Fibroblast of mammary gland (primary cell): ENCODE measurements at places on chromosomes 1 and 21.

DNA sequence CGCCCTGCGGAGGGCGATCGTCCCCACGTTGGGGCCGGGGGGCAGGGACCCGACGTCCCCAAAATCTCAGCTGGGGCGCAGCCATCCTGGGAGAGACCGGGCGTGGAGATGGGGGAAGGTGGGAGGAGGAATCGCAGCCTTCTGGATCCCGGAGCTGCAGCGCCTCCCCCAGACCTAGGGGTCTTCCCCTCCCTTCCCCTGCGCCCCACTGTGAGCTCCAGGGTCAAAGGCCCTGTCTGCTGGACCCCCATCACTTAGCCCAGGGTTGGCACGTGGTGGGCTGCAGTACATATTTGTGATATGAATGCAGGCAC is 90.2 kb upstream of the VAMP3 start:
- DNase-seq: no peak

DNA sequence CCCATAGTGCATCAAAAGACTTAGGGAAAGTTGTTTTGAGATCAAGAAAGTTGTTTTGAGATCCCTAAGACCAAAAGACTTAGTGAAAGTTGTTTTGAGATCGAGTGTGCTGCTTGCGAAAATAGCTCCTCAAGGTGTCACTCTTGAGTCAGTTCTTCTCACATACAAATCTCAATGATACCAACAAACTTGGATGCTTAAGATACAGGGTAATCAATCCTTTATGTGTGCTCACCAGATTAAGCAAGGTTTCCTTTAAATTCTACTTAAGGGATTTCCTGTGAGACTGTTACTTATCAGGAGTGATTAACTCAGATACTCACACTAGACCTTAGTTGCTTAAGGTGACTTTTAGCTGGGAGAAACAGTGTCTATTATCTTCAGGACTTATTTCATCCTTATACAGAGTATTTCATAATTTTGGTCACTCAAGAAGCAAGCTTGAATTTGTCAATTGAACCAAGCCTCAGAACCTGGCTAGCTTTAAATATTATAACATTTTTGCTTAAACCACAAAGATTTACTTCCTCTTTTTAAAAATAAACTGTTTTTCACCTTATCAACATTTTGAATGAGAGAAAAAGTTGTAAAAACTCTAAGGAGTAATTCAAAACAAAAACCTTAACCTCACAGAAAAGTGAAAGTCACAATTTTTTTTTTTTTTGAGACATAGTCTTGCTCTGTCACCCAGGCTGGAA is 8.0 kb upstream of the RLF start:
- DNase-seq: peak; percentile 81

GRCh38 chr1:155195201-155196102 is 12.2 kb downstream of the THBS3 start:
- DNase-seq: no peak

GRCh38 chr1:30548294-30548693 is 175.1 kb downstream of the MATN1 start:
- no peak for DNase-seq

DNA sequence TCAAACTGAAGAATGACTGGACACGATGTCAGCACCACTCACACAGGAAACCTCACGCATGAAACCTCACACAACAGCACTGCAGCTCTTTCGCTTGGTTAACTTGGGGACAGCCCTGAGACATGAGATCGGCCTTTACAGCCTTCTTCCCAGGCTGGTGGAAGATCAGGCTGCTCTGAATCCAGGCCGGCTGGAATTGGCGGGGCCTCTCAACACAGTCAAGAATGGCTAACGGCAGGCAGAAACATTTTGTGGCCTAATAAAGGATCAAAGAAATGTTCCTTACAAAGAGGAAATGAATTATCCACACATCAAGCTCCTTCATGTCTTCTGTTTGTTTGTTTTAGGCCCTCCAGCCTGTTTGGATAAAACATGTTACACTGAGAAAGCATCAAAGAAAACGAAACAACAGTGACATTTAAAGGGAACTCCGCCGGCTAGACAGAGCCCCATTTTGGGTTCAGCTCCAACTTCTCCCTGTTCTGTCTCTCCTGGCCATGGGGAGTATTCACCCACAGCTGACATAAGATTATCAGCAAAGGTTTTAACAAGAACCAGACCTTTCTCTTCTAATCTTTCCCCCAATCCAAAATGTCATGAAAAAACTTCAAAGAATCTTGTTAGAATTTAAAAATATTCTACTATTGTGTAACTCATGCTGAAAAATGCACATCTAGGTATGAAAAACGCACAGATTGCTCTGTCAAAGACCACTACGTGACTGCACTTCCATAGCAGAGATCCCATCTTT is 131.2 kb downstream of the SLC45A1 start:
- peak; percentile 50 for DNase-seq

GRCh38 chr1:186531561-186532165 is 70.7 kb upstream of the PDC start:
- peak; percentile 55 for DNase-seq

- DNase-seq: no peak
Measured at GRCh38 chr1:55860798-55861519, 645.8 kb upstream of the USP24 start.

- no peak for DNase-seq
Measured at GRCh38 chr1:50980505-50980904, 10.5 kb downstream of the CDKN2C start.

DNA sequence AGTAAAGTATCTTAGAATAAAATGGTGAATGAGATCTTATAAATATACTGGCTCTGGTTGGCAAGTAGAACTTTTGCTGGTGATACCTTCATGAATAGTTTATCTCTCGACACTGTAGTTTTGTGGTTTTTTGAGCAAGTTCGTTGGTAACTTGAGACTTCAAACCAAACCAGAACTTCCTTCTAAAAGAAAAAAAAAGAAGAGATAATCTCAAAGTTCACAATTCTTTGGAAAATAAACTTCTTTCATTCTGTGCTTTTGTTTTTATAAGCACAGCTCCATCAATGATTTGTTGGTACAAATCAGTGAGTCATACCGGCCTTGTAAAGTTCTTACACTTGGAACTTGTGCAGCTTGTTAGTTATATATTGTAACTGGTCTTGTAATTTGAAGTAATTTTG is 2.3 kb downstream of the HIPK1 start:
- peak; percentile 62 for DNase-seq

DNA sequence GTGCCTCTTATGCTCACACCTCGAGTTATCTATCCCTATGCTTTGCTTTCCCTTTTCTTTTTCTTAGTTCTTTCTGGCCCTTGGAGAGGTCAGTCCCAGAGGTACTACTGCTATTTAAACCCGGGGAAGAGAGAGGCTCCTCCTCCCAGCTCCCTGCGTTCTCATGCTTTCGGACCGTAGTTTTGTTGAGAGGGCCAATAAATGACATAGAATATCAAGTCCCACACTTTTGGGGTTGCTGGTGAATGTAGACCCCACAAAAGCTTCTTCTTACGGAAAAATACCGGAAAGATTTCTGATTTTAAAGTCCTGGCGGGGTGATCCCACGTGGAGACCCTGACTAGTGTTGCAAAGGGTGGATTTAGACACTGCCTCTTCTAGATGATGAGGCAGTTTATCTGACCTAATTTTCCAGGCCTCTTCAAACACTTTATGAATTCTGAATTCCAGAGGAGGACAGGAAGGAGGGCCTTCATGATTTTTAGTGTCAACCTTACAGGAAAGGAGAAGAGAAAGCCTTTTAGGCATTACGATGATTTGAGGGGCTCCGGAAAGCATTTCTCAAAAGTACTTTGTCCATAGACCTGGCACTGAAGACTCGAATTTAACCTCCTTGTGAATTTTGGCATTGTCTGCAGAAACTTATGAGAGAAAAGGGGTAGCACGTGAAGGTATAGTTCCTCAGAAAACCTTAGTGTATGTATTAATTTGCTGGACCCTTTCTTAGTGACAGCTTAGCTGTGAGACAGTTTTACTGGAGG is 694 bp downstream of the TMEM167B start:
- DNase-seq: peak; percentile 61

GRCh38 chr1:202857136-202857610 is 31.8 kb downstream of the RABIF start:
- no peak for DNase-seq

DNA sequence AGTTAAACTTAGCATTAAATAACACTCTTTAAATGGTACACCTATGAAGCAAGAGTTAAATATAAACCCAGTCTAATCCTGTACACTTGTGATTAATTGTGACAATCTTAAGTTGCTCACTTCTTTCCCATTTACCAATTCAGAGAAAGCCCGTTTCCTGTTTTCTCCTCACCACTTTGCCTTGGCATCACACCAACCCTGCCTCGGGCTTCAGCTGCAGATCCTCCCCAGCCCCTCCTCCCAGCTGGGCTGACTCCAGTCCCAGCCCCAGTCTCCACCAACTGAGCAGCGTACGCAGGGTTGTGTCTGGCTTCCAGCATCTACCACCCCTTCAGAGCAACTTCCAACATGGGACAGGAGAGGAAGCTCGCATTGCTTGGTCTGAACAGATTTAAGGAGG is 4.1 kb downstream of the PYCR2 start:
- DNase-seq: peak; percentile 75

- DNase-seq: no peak
Measured at GRCh38 chr1:2981981-2982614, 39.2 kb upstream of the ACTRT2 start.

DNA sequence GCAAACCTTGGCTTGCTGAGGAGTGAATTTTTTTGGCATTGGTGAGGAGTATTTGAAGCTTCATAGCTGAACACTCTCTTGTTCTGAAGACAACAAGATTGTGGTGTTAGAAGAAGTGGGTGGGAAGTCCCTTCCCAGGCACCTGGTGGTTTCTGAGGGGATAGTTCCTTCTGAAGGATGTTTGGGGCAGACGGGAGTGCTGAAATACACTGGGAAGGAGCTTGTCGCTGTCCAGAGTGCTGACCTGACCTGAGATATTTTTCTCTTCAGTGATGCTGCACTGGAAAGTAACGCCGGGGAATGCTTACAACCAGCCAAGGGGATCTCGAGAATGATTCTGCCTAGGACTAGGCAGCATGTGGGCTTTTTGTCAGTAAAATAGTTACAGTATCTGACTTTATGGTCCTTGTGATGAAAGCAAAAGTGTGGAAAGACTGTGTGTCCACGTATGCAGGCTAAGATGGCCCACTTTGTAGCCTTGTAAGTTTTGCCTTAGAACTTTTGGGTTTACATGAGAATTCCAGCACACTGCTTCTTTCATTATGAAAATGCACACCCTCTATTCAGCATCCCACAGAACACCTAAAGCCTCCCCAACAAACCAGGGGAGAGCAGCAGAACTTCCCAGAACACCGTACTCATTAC is 33.1 kb upstream of the NFASC start:
- peak; percentile 54 for DNase-seq

DNA sequence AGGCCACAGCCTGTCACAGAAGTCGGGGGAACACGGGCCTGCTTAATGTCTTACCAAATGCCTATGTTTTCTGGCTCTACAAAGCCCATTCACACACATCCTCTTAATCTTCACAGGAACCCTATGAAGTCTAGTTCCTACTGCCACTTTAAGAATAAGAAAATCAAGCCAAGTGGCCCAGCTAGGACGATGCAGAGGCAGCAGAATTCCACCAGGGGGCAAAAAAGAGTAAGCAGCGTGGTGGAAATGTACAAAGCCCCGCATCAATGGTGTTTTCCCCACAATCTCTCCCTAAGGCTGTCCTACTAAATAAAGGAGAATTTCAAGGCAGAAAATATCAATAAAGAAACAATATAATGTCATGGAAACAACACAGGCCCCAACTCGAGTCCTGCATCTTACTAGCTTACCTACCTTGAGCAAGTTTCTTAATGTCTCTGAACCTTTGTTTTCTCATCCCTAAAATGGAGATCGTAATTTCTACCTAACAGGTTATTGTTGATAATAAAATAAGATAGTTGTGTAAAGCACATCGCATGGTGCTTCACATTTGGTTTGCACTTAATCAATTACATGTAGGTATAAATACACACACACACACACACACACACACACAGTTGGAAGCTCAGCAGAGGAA is 21.4 kb downstream of the SEC16B start:
- DNase-seq: peak; percentile 73

- no peak for DNase-seq
Measured at GRCh38 chr1:101854271-101854670, 142.5 kb downstream of the OLFM3 start.

GRCh38 chr1:198657550-198658064 is 18.8 kb downstream of the PTPRC start:
- peak; percentile 94 for DNase-seq

DNA sequence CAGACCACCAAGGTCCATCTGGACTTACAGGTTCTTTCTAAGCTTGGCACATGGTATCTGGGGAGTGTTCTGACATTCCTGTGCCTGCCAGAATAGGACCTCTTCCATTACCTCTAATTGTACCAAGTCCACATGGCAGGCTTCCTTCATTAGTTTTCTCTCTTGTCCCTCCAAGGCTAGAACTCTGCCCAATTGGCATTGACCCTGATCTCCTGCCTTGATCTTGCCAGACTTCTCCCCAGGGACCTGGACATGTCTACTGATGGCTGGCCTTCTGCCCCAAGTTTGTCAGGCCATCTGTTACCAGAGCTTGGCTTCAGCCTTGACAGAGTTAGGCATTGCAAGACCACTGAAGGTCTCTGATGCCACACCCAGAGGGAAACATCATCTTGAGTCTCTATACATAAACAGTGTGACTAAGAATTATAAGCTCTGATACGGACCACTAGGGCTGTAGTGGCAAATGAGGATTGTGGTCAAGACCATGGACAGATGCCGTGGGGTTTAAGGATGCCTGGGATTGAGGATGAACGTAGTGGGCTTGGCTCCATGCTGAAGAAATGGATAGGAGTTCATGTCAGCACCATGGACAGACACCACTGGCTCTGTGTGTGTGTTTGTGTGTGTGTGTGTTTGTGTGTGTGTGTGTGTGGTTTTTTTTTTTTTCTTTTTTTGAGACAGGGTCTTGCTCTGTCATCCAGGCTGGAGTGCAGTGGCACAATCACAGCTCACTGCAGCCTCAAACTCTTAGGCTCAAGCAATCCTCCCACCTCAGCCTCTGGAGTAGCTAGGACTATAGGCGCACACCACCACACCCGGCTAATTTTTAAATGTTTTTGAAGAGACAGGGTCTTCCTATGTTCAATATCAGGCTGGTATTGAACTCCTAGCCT is 19.5 kb upstream of the PSMB2 start:
- peak; percentile 64 for DNase-seq
